ENCODE measurements at places on chromosomes 1 and 21.
A peak's percentile ranks its signal among the peaks of the same experiment; 100 is the strongest.

GRCh38 chr1:94160811-94161210, 39.9 kb upstream of the ABCA4 start:
- DNase-seq = no peak

GRCh38 chr1:18923756-18924211, 21.4 kb upstream of the ALDH4A1 start:
- no peak for DNase-seq

GRCh38 chr1:205032508-205032907, 10.5 kb upstream of the CNTN2 start:
- DNase-seq = no peak

DNA sequence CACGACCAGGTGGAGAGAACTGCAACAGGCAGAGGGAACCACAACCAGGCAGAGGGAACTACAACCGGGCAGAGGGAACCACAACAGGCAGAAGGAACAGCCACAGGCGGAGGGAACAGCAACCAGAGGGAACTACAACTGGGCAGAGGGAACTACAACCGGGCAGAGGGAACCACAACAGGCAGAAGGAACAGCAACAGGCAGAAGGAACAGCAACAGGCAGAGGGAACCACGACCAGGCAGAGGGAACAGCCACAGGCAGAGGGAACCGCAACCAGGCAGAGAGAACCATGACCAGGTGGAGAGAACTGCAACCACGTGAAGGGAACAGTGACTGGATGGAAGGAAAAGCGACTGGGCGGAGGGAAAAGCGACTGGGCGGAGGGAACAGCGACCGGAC, 47.6 kb upstream of the GPR153 start:
- no peak for DNase-seq

DNA sequence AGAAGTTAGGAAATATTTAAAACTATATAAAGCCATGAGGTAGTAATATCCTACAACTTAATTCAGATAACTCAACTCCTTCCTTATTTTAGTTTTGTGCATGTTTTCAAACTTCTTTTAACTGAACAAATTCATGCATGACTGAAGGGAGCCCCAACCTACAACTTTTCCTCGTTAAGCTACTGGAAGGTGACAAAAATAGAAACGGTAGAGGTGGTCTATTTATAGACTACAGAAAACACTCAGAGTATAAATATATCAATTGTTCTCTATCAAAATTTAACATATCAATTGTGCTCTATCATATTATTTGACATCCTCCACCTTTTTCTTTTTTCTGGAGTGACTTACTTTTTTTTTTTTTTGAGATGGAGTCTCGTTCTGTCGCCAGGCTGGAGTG, 16.8 kb downstream of the SYNJ1 start:
- no peak for DNase-seq

GRCh38 chr1:51189421-51190073, 46.5 kb upstream of the RNF11 start:
- no peak for DNase-seq

DNA sequence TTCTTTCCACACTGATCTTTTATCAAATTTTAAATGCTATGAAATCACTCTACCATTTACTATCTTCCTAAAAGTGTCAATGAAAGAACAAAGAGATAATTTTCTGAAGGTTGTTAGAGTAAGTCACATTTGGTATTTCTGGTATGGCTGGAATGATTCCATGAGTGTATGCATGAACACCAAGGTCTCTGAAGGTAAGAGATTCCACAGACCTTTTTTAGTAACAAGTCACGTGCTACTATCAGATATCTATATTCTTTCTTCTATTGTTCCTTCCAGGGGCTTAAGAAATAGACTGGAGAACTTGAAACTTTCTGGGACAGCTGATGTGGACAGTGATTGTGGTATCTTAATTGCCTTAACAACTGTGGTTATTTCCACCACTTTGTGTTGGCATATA, 265.0 kb downstream of the SDCCAG8 start:
- no peak for DNase-seq

DNA sequence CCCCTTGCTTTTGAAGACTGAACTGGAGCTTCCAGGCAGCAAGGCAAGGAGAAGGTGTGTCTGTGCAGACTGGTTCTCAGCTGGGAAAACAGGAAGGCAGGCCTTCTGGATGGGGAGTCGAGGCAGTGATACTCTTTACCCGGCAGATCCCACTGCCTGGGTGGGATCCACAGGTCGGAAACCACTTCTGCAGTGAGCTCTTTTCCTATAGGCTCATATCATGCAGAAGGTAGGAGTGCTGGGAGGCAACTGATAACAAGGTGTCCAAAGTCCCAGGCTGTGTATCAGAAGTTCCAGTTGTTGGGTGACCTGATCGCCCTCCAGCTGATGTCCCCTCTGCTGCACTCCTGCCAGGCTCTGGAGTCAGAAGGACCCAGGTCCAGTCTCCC, 17.1 kb downstream of the ACOT11 start:
- DNase-seq = no peak

DNA sequence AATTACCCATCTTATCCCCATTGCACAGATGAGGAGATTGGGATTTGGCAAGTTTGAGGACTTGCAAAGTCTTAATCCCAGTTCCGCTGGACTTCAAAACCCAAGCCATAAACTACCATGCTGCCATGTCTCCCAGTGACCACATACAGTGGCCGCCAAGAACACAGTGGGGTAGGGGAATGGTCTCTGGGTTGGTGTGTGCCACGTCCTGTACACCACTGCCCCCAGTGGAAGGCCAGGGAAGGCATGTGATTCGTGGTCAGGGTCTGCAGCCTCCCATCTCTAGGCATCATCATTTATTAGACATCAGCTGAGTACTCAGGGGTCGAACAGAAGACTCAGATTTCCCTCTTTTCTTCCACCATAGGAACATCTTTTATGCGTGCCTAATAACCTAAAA, 76.0 kb downstream of the MAN1C1 start:
- peak; percentile 16 for DNase-seq

DNA sequence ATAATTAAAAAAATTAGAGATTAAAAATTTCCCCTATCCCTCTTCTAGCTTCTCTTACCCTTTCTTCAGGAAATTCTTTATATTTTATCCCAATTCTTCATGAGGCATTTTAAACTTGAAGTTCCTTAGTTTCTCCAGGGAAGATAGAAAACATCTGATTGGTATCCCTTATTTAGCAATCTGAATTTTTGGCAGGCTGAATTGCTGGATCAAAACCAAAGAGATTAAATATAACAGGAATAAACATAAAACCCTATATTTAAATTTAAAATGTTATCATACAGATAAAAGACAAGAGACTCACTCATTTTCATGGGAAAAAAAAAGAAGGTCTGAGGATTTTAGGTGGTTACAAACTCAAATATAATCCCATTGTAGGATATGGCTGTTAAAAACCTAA, 204.2 kb downstream of the CHRM3 start:
- DNase-seq = no peak

- DNase-seq = no peak
Observed at GRCh38 chr1:67787746-67788145, 45.5 kb downstream of the GNG12 start.

DNA sequence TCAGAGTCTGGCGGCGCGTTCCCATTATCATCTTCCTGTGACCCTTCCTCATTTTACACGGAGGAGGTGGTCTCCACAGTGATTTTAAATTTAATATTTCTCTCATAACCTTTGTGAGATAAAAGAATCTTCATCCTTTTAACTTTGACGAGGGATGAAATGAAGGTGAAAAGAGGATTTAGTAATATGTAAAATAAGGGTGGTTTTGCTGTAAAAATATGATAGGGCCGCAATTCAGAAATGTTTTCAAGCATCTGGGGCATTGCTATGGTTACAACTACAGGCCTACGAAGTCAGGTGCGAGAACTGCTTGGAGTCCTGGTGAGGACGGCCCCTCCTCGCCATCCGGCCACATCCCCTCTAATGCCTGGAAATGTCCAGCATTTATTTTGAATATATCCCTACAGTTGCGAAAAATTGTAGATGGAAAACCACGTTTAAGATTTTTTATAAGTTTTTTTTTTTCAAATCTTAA, 422 bp upstream of the RSBN1 start:
- DNase-seq = no peak

- DNase-seq = no peak
Observed at GRCh38 chr1:32886828-32887414, 630 bp downstream of the HPCA start.

GRCh38 chr21:44867999-44868700, 5.3 kb downstream of the PTTG1IP start:
- no peak for DNase-seq

- no peak for DNase-seq
Observed at GRCh38 chr1:9529190-9529589, 10.1 kb upstream of the SLC25A33 start.

- no peak for DNase-seq
Observed at GRCh38 chr1:16212251-16212961, at the start of gene ARHGEF19. ARHGEF19 (minus strand) TSS chr1:16212652; CDS start chr1:16209054, 3,598 bp downstream.

- DNase-seq = peak; percentile 25
Observed at GRCh38 chr1:41416552-41417334, 55.5 kb downstream of the FOXO6 start.

DNA sequence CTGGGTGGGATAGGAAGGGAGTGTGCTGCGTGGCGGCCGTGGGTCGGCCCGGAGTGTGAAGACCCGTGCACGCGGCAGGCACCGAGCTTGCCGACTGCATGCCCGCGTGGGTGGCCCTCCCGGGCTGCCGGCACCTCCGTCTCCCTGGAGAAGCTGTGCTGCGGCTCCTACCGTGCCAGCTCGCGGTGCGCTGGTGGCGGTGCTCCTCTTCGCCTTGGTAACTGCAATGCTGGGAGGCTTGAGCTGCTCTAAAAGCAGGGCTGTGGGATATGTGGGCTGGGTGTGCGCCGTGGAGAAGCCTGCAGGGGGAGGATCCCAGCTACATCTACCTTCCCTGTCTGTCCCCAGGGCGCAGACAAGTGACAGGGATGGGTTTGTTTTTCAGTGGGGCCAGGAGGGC, 2.4 kb downstream of the GABRD start:
- no peak for DNase-seq

All from NCI-H1930 (cell line).